ENCODE measurements at places on chromosomes 12 and 14.
A peak's percentile ranks its signal among the peaks of the same experiment; 100 is the strongest.

GRCh38 chr14:73231981-73232851 is 5.1 kb upstream of the PAPLN start:
- DNase-seq = no peak

DNA sequence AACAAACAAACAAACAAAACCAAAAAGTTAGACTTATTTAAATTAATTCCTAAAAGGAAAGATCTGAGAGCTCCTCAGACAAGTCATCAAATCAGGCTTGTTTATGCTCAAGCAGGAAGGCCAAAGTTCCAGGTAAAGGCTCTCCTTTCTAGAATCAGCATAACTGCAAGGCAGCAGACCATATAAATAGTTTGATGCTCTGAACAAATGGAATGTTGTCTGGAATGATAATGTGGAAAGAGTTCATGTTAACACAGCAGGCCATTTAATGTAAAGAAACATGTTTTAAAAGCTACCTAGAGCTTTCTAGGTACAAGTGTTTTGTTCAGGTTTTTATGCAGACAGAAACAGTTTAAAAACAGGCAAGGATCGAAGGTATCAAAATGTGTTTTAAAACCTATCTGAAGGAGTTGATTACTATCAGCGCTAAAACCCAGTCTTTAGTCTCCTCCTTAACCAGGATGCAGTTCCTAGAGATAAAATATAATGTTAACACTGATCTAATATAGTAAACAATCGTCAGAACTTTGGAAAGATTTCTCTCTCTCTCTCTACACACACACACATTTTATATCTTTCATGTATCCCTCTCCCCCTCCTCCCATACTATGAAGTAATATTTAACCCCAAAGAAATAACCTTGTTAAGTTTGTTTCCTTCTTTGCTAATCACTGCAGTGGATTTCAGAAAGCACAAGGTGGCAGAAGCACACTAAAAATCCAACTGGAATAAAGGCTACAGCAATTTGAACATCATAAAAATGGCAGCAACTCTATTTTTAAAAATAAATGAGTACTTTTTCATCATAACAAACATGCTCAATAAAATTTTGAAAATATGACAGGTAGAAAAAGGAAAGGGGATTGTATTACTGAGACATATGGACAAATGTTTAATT is 135.5 kb downstream of the PAWR start:
- DNase-seq = peak; percentile 58

DNA sequence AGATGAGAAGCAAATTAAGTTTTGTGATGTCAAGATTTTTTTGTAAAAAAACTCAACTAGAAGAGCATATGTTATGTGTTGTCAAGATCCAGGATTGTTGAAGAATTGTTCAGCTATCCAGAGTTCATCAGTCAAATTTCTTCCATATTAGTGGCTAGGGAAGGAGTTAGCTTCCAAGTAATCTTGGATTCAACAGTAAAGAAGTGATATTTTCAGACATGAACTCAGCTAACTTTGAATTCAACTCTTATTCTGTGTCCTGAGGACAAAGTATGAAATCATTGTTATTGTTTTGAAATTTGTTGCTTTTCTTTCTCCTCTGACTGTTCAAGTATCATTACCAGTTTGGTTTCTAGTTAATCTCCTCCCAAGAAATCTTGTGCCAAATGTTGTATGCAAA is 589.3 kb upstream of the NOVA1 start:
- no peak for DNase-seq

GRCh38 chr12:114274131-114274530 is 131.8 kb downstream of the TBX5 start:
- DNase-seq = no peak

GRCh38 chr14:101196051-101196712 is 292.7 kb upstream of the RTL1 start:
- DNase-seq = no peak

GRCh38 chr14:23034498-23035302 is at the start of gene PSMB5:
TSS of gene PSMB5 (minus strand) at chr14:23034900. CDS start at chr14:23034881, 19 bp downstream.
- no peak for DNase-seq

DNA sequence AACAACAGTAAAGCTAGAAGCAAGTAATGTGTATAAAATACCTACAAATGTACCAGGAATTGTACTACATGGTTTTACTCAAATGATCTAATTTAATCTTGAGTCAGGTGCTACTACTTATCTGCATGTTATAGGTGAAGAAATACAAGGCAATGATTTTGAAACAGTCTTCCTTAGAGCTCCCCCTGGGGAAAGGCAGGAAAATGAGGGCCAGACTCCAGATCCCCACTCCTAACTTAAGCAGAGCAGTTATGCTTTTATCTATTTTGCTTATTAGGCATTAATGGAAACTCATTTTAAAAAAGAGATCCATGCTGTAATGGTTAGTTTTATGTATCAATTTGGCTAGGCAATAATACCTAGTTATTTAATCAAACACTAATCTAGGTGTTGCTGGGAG is 109.3 kb upstream of the CPSF6 start:
- no peak for DNase-seq

GRCh38 chr12:43282106-43282505 is 269.9 kb downstream of the ADAMTS20 start:
- peak; percentile 3 for DNase-seq

DNA sequence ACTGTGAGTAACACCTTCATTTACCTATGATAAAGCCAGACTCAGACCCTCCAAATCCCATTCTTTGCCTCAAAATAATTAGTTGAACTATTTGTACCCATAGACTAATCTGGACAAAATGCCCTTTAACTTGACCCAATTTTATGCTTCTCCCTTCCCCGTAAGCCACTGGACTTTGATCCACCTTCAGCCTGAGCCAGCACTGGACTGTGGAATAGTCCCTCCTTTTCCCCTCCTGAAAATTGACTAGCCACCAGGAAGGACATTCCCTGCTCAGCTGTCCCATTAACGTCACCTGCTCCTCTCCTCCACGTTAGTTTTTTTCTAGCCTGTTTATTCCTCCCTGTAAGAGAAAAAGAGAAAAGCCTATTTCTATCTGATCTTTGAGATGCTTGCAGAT is 10.3 kb downstream of the MED21 start:
- no peak for DNase-seq

- DNase-seq = no peak
Measured at GRCh38 chr12:5796171-5796958, 148.7 kb downstream of the ANO2 start.

- no peak for DNase-seq
Measured at GRCh38 chr12:15732341-15733061, 56.7 kb downstream of the EPS8 start.

GRCh38 chr12:84874125-84874824 is 38.3 kb downstream of the SLC6A15 start:
- peak; percentile 85 for DNase-seq

DNA sequence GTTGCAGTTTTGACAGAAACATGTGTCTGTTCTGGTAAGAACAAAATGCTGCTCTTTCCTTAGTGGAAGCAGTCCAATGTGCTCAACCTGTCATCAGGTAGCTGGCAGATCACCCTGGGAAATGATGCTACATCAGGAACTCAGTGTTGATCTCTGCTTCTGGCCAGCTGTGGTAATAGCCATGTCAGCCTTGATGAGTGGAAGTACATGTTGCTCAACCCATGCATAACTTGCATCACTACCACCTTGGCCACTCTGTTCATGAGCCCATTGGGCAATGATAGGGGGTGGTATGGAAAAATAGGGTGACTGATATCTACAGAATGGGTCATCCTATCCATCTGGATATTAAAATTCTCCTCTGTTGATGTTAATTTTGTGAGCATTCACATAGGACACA is 411.0 kb downstream of the C12orf50 start:
- no peak for DNase-seq

- DNase-seq = no peak
Measured at GRCh38 chr12:97536353-97536752, 73.7 kb downstream of the RMST start.

DNA sequence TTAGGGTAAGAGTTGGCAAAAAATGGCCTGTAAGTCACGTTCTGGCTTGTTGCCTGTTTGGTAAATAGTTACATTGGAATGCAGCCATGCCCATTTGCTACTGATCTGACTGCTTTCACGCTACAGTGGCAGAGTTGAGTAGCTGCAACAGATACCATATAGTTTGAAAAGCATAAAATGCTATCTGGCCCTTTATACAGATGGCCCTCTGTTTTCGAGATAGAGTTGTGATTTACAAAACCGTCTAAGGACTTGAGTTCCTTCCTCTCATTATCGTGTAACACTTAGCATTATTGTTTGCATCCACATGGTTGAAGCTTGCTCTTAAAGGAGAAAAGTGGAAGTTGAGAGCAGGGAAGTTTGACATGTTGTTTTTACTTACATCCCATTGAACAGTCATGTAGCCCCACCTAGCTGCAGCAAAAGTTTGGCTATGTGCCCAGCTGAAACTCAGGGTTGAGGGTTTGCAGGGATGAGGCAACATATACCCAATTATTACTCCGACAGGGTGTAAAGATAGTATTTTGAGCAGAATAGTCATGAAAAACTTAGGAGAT is 11.3 kb upstream of the SCFD1 start:
- peak; percentile 32 for DNase-seq
